ENCODE measurements at places on chromosomes 6 and 20.

DNA sequence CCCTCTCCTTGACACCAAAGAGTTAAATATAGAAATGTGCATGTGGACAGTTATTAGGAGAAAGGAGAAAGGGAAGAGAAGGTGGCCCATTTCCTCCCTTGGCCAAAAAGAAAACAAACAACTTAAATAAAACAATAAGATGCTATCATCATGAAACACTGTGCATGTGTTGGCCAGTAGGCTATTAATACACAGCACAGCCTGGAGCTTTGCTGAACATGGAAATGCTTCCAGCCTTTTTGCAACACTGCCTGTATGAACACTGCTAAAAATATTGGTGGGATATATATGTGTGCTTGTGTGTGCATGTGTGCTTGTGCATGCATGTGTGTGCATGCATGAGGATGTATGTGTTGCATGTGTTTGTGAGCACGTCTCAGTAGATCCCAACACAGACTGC lies 100.4 kb downstream of the LY86 start:
- DNase-seq, result no peak
- H3K4me3 ChIP-seq, result no peak overlapping the region
- H3K4me1 ChIP-seq, result peaks cover 43% of the 10 kb centered on the region
- no peaks in the 10 kb centered on the region for H3K27me3 ChIP-seq
- H3K36me3 ChIP-seq, result no peaks in the 10 kb centered on the region
- peak overlapping the region; percentile 85 for H3K27ac ChIP-seq

DNA sequence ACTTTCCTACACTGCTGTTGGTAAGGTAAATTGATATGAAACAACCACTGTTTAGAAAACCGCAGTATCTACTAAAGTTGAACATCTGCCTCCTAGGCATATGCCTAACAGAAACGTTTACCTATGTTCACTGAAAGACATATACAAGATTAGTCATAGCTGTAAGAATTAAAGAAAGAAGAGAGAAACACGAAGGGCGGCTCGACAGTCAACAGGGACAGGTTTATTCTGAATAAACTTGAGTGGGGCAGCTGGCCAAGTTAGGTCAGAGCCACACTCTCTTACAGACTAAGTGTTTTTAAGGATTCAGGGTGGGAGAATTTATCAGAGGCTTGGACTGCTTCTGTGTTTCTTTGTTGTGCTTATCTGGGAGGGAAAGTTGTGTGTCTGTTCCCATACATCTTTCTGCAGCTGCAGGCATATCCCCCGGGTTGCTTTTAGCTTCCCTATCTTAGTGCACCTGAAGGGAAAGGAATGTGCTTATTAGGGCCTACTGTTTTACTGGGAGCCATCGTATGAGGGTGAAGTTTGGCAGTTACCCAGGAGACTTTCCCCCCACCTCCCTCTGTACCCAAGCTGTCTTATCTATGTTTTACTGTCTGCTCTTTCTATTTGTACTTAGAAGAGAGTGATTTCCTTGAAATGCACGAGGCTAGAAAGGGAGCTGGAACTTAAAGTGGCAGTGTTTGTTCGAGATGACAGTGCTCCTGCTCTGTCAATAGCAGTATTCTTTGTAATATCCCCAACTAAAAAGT lies 20.4 kb downstream of the PROCR start:
- H3K36me3 ChIP-seq, result no peaks in the 10 kb centered on the region
- H3K4me1 ChIP-seq, result peaks cover 14% of the 10 kb centered on the region
- peak overlapping the region; percentile 24 for H3K27ac ChIP-seq
- DNase-seq, result no peak

DNA sequence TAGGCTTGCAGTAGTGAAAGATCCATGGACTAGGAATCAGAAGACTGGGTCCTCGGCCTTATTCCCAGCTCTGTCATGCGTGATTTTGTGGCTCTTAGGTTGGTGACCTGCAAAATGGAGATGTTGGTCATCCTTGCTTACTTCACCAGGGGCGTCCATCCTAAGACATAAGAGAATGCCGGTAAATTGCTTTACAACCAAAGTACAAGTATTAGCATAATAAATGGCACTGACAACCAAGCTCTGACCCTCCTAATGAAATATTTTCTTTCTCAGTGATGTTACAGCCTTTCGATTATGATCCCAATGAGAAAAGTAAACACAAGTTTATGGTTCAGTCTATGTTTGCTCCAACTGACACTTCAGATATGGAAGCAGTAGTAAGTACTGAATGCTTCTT lies 45.3 kb downstream of the VAPB start:
- no peaks in the 10 kb centered on the region for H3K36me3 ChIP-seq
- peak overlapping the region; percentile 70 for H3K27ac ChIP-seq
- no peak overlapping the region for H3K4me3 ChIP-seq
- peaks cover 32% of the 10 kb centered on the region for H3K4me1 ChIP-seq
- H3K27me3 ChIP-seq, result no peaks in the 10 kb centered on the region

GRCh38 chr20:63740070-63740626 lies 572 bp downstream of the SLC2A4RG start:
- H3K4me3 ChIP-seq, result peak overlapping the region; percentile 72
- peak overlapping the region; percentile 90 for H3K27ac ChIP-seq
- peak; percentile 52 for DNase-seq
- H3K27me3 ChIP-seq, result no peaks in the 10 kb centered on the region

- H3K27ac ChIP-seq, result no peak overlapping the region
- no peaks in the 10 kb centered on the region for H3K36me3 ChIP-seq
- no peak for DNase-seq
- no peak overlapping the region for H3K4me3 ChIP-seq
- no peaks in the 10 kb centered on the region for H3K4me1 ChIP-seq
- H3K27me3 ChIP-seq, result peaks cover 79% of the 10 kb centered on the region
Measured at GRCh38 chr20:63452821-63453523, 19.5 kb downstream of the KCNQ2 start.

DNA sequence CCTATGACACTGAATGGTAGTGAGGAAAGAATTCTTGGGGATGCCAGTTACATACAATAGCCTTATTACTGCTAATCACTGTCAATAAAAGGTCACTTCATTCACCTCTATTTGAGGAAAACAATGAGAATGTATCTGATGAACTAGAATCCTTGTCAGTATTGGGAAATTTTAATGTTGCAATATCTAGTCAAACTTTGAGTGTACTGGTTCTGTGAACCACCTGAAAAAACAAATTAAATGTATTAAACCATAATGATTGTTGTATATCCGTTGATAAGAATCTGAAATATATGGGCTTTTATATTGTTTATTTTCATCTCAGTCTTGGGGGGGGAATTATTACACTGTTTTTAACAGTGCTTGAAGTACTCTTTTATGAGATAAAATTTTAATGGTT lies 10.6 kb downstream of the TAF11 start:
- H3K36me3 ChIP-seq, result peaks cover 48% of the 10 kb centered on the region
- H3K27ac ChIP-seq, result peak overlapping the region; percentile 51
- no peak overlapping the region for H3K4me3 ChIP-seq
- H3K27me3 ChIP-seq, result no peaks in the 10 kb centered on the region

GRCh38 chr6:51953246-51953645 lies 134.2 kb downstream of the PKHD1 start:
- no peak overlapping the region for H3K27ac ChIP-seq
- H3K4me3 ChIP-seq, result no peak overlapping the region
- H3K36me3 ChIP-seq, result no peaks in the 10 kb centered on the region
- no peak for DNase-seq

GRCh38 chr6:45920819-45921511 lies 94.7 kb downstream of the CLIC5 start:
- no peaks in the 10 kb centered on the region for H3K27me3 ChIP-seq
- no peaks in the 10 kb centered on the region for H3K4me1 ChIP-seq
- no peak overlapping the region for H3K27ac ChIP-seq
- H3K4me3 ChIP-seq, result no peak overlapping the region
- no peak for DNase-seq

- no peaks in the 10 kb centered on the region for H3K27me3 ChIP-seq
- H3K4me3 ChIP-seq, result no peak overlapping the region
- no peaks in the 10 kb centered on the region for H3K36me3 ChIP-seq
- no peak for DNase-seq
Measured at GRCh38 chr20:57079031-57080005, 187.1 kb downstream of the BMP7 start.

- no peak overlapping the region for H3K4me3 ChIP-seq
- no peaks in the 10 kb centered on the region for H3K36me3 ChIP-seq
- peaks cover 2% of the 10 kb centered on the region for H3K27me3 ChIP-seq
- H3K27ac ChIP-seq, result no peak overlapping the region
- H3K4me1 ChIP-seq, result no peaks in the 10 kb centered on the region
Measured at GRCh38 chr6:722077-722524, 29.2 kb upstream of the EXOC2 start.

DNA sequence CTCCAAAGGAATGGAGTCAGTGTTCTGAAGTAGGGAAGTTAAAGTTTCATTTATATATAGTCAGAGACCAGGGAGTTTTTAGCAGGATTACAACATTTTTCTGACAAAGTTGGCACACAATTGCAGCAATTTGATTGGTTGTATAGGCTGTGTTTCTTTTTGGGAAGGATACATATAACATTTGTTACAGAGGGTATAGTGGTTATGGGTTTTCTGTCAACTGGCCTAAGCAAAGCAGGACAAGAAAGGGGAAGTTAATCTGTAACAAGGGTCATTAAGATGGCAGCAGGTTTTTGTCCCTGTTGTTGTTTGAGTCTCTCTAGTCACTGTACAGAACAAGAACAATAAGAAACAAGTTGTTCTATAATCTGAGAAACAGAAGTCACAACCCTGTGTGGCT lies 41.4 kb downstream of the TPD52L1 start:
- no peaks in the 10 kb centered on the region for H3K27me3 ChIP-seq
- no peak overlapping the region for H3K4me3 ChIP-seq
- no peaks in the 10 kb centered on the region for H3K36me3 ChIP-seq
- no peak overlapping the region for H3K27ac ChIP-seq
- DNase-seq, result no peak

DNA sequence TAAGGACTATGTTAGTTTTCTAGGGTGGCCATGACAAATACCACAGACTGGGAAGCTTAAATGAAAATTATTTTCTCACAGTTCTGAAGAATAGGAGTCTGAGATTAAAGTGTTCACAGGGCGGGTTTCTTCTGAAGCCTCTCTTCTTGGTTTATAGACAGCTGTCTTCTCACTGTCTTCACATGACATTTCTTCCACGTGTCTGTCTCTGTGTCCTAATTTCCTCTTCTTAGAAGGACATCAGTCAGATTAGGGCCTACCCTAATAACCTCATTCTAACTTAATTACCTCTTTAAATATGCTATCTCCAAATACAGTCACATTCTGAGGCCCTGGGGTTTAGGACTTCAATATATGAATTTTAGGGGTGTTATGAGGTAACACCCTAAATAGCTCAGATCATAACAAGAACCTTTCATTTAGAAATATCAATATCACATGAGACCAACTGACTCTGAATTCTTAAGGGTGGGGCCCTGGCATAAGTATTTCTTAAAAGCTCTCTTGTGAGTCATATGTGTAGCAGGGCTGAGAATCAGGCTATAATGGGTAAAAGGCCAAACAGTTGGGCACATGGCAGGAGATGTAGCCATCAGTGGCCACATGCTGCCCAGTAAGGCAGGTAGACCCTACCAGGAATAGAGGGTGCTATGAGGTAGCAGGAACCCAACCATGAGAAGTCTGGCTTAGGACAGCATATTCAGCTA lies 62.0 kb upstream of the TENT5A start:
- H3K36me3 ChIP-seq, result no peaks in the 10 kb centered on the region
- DNase-seq, result no peak
- H3K4me1 ChIP-seq, result no peaks in the 10 kb centered on the region

- H3K4me1 ChIP-seq, result no peaks in the 10 kb centered on the region
- no peak overlapping the region for H3K27ac ChIP-seq
- DNase-seq, result no peak
- H3K4me3 ChIP-seq, result no peak overlapping the region
- no peaks in the 10 kb centered on the region for H3K27me3 ChIP-seq
Measured at GRCh38 chr6:166851911-166852310, 104.4 kb downstream of the RNASET2 start.

DNA sequence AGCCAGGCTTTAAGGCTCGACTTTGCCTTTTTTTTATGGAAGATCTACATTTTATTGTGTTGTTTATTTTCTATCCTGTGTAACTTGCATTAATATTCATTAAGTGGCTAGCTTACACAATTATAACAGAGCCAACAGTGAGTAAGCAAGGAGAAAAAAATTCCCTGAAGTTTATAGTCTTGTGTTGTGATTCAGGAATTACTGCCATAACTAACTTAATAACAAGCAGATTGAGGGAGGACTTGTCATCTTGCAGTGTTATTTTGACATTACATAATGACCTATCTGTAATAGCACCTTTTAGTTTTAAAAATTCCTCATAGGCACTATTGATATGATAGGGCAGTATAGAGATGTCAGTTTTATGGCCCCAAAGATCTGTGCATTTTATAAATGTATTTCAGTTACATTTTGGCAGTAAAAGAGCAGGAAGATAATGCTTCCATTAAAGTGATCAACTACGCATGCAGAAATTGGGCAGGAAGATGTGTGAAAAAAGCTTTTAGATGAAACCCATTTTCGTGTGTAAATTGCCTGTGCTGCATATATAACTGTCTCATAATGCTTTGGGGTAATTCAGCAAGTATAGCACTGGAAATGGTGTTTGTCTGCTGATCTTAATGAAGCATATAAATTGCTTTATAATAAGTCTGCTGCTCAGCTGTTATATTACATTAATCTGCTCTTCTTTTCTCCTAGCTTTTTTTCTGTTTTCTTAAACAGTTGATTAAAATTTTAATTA lies 123.0 kb downstream of the SMAP1 start:
- no peak overlapping the region for H3K27ac ChIP-seq
- H3K36me3 ChIP-seq, result no peaks in the 10 kb centered on the region
- DNase-seq, result no peak
- no peak overlapping the region for H3K4me3 ChIP-seq
- no peaks in the 10 kb centered on the region for H3K27me3 ChIP-seq
- H3K4me1 ChIP-seq, result no peaks in the 10 kb centered on the region

DNA sequence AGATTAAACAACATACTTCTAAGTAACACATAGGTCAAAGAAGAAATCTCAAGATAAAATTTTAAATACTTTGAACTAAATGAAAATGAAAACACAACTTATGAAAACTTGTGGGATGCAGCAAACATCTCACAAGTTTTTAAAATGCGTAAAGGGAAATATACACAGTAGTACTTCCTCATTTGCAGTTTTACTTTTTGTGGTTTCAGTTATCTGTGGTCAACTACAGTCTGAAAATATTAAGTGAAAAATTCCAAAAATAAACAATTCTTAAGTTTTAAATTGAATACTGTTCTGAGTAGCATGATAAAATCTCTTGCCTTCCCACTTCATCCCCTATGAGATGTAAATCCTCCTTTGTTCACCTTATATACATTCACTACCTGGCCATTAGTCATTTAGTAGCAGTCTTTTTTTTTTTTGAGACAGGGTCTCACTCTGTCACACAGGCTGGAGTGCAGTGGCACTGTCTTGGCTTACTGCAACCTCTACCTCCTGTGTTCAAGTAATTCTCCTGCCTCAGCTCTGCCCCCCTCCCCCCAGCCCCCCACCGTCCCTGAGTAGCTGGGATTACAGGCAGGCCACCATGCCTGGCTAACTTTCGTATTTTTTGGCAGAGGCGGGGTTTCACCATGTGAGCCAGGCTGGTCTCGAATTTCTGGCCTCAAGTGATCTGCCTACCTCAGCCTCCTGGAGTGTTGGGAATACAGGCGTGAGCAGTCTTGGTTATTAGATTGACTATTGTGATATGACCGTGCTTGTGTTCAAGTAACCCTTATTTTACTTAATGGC lies 154.6 kb upstream of the AHI1 start:
- DNase-seq, result no peak
- H3K27ac ChIP-seq, result no peak overlapping the region
- no peaks in the 10 kb centered on the region for H3K4me1 ChIP-seq
- no peaks in the 10 kb centered on the region for H3K36me3 ChIP-seq
- H3K4me3 ChIP-seq, result no peak overlapping the region

- no peak for DNase-seq
- H3K4me3 ChIP-seq, result peak overlapping the region; percentile 67
- H3K27me3 ChIP-seq, result no peaks in the 10 kb centered on the region
- no peaks in the 10 kb centered on the region for H3K36me3 ChIP-seq
- H3K27ac ChIP-seq, result peak overlapping the region; percentile 93
Measured at GRCh38 chr20:25624500-25624939, 706 bp upstream of the NANP start.

- H3K27ac ChIP-seq, result no peak overlapping the region
- no peak for DNase-seq
- H3K4me1 ChIP-seq, result no peaks in the 10 kb centered on the region
Measured at GRCh38 chr6:95686272-95686671, 108.9 kb downstream of the MANEA start.
